Activated CD8-positive, alpha-beta memory T cell treated with anti-CD3 and anti-CD28 coated beads for 4 hours (primary cell): ENCODE measurements at places on chromosomes 6 and 20.

DNA sequence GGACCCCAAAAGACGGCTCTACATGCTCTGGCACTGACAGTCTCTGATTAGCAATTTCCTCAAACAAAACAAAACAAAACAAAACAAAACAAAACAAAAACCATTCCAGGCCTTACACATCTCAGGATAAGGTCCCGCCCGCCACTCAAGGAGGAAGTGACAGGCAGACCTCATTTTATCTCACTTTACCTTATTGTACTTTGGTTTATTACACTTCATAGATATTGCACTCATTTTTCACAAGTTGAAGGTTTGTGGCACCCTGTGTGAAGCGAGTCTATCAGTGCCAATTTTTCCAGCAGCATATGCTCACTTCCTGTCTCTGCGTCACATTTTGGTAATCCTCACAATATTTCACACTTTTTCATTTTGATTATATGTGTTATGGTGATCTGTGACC lies 15.2 kb downstream of the ZBP1 start:
- DNase-seq, result no peak

DNA sequence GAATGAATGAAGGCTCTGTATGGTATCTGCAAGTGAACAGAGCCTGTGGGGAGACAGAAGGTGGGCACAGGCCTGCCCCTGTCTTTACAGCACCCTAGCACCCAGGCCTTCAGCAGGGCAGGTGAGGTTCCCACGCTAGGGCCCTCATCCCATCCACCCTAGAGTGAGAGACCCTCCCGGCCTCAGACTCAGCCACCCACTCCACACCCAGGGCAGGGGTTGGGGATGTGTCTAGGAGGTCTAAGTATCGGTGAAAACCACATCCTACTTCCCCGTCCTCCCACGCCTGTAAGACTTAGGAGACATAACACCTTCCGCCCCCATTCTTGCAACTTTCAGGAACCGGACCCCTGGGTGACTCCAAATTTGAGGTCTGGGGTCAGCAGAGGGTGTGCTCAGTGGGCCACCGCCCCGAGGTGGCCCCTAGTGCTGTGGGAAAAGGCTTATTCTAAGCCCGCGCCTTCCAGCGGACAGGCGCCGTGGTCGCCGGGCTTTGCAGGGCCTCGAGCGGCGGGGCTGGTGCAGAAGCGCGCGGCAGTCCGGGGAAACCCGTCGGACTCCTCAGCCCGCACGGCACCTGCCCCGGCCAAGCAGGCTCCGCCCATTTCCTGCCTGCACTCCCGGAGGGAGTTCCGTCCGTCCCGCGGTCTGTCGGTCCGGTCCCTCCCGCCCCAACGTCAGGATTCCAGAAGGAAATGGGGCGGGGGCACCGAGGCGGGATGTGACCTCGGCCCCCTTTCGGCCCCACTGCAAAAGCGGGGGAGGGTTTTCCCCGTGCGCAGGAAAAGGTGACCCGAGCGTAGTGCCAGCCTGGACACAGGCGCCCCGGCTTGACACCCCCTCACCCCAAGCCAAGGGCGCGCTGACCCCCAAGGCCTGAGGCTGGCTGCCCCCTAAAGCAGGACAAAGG lies 868 bp downstream of the SAMD10 start:
- no peak for DNase-seq

DNA sequence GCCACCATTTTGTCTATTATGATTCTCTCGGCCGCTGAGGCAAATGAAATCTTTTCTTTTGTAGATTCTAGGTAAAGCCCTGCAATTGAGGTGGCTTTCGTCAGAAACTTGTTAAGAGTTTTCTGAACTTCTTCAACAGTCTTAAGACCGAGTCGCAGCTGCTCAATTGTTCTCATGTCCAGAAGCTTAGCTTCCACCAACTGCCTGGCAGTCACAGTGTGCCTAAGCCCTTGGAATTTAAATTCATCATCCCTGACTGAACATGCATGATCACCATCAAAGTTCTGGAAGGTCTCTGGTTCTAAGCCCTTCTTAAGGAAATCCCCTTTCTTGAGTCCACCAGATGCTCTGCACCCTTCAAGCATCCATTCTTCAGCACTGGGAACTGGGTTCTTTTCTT lies 25.7 kb downstream of the DST start:
- no peak for DNase-seq

DNA sequence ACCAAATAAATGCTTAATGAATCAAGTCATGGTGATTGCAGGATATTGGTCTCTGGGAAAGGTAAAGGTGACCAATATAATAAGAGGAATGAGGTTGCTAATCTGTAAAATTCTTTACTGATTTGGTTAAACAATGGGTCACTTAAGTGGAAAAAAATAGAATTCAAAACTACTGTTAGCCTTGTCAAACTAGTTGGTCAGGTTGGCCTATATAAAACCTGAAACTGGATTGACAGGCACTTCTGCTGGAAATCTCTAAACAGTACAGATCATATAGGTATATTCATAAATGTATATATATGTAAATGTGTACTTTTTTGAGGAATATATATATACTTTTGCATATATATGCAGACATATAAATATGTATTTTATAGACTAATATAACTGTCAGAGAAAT lies 19.7 kb downstream of the PLCB4 start:
- DNase-seq, result no peak

DNA sequence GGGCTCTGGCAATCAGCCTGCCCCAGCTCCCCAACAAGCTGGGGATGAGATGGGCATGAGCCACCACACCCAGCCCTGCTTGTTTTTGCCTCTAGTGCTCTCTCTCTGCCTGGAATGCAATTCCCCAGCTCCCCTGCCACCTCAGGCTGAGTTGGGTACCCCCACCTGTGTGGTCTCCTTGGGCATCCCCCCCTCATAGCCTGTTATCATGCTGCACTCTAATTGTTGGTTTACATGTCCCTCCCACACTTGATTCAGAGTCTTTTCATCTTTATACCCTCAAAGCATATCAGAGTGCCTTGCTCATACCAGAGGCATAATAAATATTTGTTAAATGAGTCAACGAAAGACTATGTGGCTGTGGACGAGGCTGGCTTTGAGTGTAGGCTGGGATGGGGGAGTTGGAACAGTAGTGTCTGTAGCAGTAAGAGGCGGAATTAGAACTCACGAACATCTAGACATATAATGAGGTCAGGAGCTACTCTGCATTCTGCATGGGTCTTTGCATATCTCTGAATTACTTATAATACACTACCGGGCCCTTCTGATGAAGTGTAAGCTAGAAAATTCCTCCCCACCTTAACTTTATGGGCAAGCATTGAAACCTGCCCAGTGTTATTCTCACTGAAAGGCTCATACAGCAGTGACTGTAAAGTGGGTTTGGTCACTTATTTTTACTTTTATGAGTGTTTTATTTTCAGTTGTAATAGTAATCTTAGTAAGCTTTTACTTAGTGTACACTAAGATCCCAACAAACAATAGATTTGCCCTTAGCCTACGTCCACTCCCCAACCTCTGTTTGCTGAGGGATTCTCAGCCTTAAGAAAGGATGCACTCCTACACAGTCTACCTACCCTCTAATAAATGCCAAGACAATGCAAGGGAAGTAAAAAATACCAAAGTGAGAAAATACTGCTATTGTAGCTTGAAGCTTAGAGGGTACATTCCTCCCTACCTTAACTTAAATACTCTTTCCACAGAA lies 58.7 kb downstream of the EDN1 start:
- DNase-seq, result no peak
